Osteocyte (in vitro differentiated cells): ENCODE measurements at places on chromosomes 3 and 15.

GRCh38 chr15:67137319-67137718, 71.9 kb downstream of the SMAD3 start:
- DNase-seq = no peak

- peak; percentile 57 for DNase-seq
Measured at GRCh38 chr15:71093054-71094024, 21.9 kb upstream of the THSD4 start.

GRCh38 chr3:72126441-72127223, 341.7 kb upstream of the PROK2 start:
- DNase-seq = no peak

GRCh38 chr15:86247249-86247955, 167.7 kb downstream of the AGBL1 start:
- no peak for DNase-seq

GRCh38 chr15:98384328-98385029, 263.9 kb upstream of the IGF1R start:
- peak; percentile 49 for DNase-seq

DNA sequence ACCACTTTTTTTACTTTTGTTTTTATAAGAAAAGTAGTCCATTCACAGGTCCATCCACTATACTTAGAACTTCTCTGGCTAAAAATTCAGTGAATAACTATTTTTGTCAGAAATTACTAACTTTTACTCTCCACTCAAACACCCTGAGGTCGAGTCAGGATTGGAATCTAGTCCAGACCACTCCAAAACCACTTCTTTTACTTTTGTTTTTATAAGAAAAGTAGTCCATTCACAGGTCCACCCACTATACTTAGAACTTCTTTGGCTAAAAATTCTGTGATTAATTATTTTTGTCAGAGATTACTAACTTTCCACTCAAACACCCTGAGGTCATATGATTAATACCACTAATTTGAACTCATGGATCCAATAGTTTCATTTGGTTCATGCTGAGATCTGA, 239.4 kb downstream of the RORA start:
- DNase-seq = no peak

- DNase-seq = no peak
Measured at GRCh38 chr3:184354121-184354728, 7.2 kb downstream of the CLCN2 start.

DNA sequence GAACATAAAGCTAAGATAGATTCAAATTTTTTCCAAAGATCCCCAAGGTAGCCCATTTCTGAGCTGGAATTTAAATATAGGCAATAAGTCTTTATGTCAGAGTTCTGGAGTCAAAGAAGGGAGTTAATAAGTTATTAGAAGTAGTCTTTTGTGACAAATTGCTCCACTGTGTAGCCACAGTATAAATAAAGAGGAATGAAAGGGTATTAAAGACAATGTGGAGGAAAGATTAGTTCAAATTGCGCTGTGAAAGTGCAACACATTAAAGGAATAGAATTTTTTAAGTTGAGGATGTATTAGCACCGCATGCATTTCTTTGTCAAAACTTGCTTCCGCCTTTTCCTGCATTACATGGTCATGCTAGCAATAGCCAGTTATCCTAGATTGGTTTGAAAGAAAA, 666.6 kb upstream of the CCDC54 start:
- DNase-seq = no peak

DNA sequence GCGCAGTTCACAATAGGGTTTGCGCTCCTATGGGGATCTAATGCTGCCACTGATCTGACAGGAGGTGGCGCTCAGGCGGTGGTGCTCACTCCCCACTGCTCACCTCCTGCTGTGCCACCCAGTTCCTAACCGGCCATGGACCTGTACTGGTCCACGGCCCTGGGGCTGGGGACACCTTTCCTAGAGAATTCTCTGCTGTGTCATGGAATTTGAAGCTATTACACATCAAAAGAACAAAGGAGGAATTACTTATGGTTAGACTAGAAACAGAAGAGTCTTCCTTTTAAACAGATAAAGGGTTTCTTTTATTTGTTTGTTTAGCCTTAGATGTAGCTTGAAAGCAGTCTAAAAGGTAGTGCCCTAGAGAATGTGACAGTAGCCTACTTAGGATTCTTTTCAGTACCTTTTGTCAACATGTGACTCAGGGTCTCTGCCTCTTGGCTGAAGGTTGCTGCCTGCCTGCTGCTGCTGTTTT, 50.3 kb downstream of the PAK2 start:
- DNase-seq = no peak

DNA sequence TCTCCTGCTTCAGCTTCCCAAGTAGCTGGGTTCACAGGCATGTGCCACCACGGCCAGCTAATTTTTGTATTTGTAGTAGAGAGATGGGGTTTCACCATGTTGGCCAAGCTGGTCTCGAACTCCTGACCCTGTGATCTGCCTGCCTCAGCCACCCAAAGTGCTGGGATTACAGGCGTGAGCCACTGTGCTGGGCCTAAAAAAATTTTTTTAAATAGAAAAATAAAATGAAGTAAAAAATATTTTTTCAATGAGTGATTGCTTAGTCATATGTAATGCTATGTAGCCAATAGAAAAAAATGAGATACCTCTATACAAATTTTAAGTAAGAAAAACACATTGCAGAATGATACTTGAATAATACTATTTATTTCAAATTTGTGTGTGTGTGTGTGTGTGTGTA, 27.9 kb upstream of the SLC30A4 start:
- DNase-seq = no peak

GRCh38 chr3:43902415-43902814, 211.7 kb downstream of the ABHD5 start:
- no peak for DNase-seq

DNA sequence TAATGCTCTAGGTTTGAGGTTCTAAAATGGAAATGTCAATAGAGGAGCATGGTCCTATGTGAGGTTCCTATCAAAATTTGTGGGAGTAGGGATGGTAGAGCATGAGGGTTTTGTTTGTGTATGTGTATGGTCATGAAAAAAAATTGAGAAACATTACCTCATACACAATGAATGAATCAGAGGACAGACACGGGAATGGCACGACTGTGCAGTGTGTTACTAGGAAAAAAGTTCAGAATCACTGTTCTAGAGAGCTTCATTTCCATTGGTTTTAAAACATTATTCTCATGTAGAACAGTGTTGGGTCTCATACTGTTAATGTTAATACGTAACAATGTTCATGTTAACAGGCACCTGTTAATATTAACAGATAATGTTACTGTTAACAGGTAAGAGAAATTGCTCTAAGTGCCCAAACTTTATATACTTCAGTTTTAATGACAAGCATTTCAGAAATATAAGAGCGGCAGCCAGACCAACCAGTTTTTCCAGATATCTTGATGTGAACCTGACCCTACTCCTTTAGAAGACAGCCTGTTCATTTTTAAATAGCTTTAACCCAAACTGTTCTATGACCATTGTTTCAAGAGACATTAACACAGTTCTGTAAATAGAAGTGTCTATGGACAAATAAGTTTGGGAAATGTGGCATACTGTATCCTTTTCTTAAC, 48.0 kb downstream of the SLC15A2 start:
- no peak for DNase-seq

- no peak for DNase-seq
Measured at GRCh38 chr3:124800511-124801258, 70.4 kb downstream of the UMPS start.

- DNase-seq = no peak
Measured at GRCh38 chr3:99482191-99482590, 156.2 kb upstream of the COL8A1 start.

- no peak for DNase-seq
Measured at GRCh38 chr3:72595927-72596610, 252.2 kb downstream of the SHQ1 start.

- DNase-seq = no peak
Measured at GRCh38 chr3:45100981-45101407, 45.2 kb downstream of the CDCP1 start.

DNA sequence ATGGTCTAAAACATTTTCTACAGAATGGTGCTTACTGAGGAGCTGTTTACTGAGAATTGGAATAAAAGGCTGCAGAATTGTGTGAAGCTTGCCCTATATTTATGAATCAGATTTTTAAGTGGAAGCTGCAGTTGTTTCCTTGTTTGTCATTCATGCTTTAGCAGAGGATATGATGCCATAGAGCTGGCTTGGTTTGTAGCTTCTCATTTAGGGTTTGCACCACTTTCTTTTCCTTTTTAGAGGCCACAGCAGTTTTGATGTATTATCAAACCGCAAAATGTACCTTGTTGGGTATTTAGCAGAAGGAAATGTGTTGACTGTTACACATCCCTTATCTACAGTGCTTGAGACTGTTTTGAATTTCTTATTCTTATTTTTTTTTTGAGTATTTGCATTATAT, 66.2 kb downstream of the RASA2 start:
- no peak for DNase-seq

DNA sequence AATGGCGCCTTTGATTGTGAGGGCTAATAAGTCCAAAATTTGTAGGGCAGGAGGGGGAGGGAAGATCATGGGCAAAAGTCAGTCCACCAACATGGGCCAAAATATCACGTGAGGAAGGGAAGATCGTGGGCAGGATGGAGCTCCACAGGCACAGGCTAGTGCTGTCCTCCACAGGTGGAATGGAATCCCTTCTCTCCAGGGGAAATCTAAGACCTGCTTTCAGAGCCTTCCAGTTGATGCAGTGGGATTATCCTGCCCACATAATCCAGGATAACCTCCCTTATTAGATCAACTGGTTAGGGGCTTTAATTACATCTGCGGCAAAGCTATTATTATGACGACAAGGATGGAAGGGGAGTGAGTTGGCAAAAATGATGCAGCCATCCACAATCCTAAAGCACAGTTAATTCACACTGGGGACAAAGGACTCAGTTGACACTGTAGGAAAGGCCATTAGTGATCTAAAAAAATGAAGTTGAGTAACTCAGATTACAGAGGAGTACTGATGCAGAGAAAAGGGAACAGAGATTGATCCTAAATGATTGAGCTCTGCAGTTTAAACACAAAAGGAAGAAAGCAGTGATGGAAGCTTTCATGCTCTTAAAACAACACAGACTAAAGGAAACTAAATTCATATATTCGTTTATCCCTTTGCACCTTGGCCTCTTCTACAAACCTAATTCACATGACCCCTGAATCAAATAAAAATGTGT, 159.8 kb downstream of the AKAP13 start:
- no peak for DNase-seq

GRCh38 chr3:129412542-129413198, 15.8 kb downstream of the EFCAB12 start:
- DNase-seq = no peak

- DNase-seq = no peak
Measured at GRCh38 chr3:141793476-141794260, 30.5 kb downstream of the GRK7 start.

- no peak for DNase-seq
Measured at GRCh38 chr3:183085634-183086390, 13.5 kb downstream of the MCCC1 start.
